Esophagus mucosa (tissue), 1 donor: ENCODE measurements at places on chromosomes 4 and X. TPM values are rescaled to one million over a fixed set of nuclear protein-coding genes. Genes with fewer than 3 reads are reported as not detected.

DNA sequence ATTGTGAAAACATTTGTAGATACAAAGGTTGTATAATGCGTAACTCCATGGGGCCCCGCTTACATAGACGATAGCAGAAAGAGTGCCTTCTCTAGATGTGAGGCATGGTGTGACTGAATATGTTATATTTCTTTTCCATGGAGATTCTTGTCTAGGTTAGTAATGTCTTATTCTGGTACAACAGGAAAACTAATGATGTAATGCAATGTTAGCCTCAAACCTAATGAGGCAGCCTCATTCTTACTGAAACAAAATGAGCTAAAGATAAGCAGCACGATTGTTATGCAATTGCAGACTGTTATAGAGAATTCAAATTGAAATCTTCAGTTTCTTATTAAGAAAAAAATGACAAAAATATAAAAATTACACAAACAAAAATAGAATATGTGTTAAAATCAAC lies 171.1 kb upstream of the ANKRD50 start:
- ATAC-seq: no peak

GRCh38 chr4:101141230-101141629 lies 206.1 kb downstream of the PPP3CA start:
- ATAC-seq: no peak

DNA sequence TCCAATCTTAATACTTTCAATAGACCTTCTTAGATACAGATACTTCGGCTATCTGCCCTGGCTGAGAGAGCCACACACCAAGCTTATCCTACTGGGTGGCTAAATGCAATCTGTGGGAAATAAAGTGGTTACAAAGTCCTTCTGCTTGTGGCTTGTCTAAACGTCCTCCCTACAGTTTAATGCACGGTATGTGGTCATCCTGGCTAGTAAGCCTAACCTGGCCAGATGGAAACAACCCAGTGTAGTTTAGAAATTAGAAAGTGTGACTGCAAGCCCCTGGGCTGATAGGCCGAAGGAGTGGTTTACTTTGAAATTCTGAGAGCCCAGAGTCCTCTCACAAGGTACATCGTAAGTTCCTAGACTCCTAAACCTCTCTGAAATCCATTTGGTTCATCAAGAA lies 47.9 kb downstream of the HELT start:
- ATAC-seq: no peak

DNA sequence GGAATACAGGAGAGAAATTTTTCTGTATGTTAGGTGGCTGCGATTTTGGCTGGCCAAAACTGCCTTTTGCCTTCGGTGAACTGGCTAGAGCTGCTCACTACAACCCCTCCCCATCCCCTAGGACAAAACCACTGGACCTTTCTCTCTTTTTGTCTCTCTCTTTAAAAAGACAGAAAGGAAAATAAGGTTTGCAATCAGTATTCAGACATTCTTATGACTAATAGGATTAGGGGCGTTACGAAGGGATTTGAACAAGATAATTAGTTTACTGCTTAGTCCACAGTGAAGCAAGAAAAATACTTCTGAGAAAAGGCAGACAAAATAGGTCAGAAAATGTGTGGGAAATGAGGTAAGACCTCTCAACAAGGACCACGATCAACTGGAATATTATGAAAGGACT lies 180.4 kb downstream of the SLIT2 start:
- no peak for ATAC-seq

DNA sequence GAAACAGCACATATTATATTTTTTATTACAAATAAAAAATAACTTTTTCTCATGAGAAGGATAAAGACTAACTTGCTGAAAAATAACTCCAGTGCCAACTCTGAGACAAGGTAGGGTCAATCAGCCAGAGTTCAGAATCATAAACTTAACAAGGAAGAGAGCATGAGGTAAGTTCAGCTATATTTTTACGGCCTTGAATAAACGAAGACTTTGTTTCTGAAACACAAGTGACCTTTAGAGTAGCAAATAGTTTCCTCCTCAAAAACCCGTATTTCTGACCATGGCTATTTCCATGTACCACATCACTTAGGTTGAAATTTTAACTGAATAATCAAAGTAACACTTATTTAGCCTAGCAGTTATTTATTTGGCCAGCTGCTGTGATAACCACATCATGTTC lies 45.5 kb downstream of the PRDM5 start:
- no peak for ATAC-seq

GRCh38 chr4:47809654-47810203 lies 28.1 kb downstream of the CORIN start:
- ATAC-seq: no peak

- no peak for ATAC-seq
These were observed 808.9 kb downstream of the RPA4 start for GRCh38 chrX:97692575-97692974.

DNA sequence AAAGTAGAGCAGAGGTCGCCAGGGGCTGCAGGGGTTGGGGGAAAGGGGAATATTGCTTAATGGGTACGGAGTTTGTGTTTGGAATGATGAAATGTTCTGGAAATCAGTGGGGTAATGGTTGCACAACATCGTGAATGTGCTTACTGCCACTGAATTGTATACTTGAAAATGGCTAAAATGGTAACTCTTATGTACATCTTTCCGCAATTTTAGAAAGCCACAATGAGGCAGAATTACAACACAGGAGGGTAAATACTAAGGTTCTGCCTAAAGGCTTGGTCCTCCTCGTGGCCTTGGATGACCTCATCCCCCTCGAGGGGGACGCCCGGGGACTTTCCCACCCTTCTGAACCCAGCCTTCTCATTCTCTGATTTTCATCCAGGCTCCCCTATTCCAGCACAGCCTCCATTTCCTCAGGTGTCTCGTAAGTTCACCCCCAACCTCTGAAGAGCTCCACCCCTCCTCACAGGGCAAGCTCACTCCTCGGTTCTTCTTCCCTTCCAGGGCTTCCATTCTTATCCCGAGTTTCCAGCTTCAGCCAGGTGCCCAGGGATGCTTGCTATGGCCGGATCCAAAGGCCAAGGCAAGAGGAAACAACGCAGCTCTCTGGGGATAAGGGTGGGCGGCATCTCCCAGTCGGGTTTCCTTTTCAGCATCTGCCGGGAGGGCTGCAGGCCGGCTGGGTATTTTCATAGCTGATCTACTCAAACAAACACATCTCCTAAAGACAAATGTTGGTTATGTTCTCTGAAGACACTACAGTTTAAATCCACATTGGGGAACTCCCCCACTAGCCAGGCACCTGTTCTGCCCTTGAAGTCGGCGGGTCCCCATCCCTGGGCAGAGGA lies 71.3 kb upstream of the ACSL1 start:
- no peak for ATAC-seq

DNA sequence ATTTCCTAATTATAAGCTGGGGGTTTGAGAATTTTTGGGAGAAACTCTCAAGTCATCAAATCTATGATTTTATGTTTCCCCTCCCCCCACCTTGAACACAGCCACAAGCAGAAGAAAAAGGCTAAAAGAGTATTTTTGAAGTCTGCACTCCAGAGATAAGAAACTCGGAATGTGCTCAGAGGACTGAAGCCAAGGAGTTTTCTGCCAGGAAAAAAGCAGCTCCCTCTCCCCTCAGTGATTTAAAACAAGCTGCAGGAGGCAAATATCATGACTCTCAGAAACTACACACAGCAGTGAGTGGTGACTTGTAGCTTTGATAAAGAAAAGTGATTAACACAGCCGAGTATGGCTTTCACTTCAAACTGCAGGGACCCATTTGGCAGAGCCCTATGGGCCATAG lies 800.2 kb upstream of the FTHL17 start:
- ATAC-seq: no peak

Gene SPIN2A
- total RNA-seq: not detected

DNA sequence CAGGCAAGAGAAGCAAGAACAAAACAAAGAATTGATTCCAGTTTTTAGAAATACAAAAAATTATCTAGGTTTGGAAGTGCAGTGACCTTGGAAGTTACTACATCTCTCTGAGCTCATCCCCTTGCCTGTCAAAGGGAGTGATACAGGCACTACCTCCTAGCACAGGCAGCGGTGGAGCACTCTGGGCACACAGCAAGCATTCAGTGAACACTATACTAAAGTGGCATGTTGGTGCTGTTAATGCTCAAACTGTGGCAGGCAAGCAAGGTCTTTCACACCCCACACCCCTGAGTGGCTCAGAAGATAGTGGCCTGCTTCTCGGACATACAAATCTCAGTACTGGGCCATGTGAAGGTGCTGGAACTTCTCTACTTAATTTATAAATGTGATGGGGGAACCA lies 51.2 kb downstream of the DRD5 start:
- no peak for ATAC-seq

- ATAC-seq: no peak
These were observed 3.7 kb upstream of the SETD7 start for GRCh38 chr4:139559687-139560086.

GRCh38 chrX:134171661-134172587 lies 65.1 kb upstream of the CCDC160 start:
- ATAC-seq: peak; percentile 51

Gene PLS3
- 145 TPM for total RNA-seq
